ENCODE measurements at places on chromosomes 4 and X.

DNA sequence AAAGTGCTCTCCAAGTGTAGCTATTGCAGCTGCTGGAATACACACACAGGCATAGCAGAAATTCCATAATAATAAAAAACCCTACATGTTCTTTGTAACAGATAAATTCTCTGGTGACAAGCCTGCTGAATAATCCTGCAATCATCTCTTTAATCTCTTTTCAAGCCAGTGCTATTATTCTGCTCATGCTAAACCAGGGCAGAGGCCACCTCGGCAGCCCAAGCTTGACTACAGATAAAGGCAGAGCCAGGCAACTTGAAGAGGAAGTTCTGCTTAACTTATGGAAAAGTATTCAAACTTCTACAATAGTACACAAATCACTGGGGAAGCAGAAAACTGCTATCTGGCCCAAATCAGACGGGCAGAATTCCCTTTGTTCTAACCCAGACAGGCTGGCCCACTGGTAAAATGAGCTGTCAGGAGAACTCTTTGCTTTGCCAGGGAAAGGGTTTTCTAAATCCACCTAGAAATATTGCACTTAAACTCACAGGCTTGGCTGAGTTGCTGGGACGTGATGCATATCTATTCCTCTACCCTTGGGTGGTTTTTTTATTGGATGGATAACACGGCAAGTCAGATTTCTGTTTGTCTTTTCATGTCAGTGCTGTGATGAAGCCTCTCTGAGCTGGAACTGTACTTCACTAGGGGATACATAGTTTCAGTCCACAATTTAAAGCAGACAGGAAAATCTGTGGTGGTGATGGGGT is 70.5 kb downstream of the GATB start:
- DNase-seq = no peak

- no peak for DNase-seq
These were observed 36.8 kb upstream of the ARSD start for GRCh38 chrX:2965965-2966364.

- no peak for DNase-seq
These were observed 3.6 kb upstream of the FHL1 start for GRCh38 chrX:136143711-136144110.

DNA sequence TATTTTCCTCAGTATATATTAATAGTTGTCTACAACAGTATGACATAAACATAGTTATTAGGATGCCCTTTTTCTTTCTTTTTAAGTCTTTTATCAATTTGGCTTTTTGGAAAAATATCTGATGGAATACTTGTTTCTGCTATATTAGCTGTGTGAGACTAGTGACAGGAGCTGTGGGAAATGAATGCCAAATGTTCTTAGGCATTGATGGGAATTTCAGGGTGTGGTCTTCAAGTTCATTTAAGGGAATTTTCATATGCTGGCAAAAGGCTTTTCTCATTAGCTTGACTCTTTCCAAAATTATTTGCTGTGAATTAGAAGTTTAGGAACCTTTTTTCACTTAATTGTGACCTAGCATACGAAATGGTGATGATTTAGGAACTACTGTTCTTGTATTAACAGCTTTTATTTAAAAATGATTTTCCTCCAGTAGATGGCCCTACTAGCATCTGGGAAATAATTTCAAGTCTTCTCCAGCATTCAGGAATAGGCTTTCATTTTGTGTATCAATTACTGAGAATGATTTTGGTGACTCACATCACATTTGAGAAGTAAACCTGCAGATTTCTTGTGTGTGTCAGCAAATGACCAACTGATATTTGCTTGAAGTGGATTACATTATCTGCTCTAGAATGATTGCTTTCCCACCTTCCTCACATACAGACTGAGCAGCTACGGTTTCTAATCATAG is 70.9 kb downstream of the HTT start:
- DNase-seq = no peak

DNA sequence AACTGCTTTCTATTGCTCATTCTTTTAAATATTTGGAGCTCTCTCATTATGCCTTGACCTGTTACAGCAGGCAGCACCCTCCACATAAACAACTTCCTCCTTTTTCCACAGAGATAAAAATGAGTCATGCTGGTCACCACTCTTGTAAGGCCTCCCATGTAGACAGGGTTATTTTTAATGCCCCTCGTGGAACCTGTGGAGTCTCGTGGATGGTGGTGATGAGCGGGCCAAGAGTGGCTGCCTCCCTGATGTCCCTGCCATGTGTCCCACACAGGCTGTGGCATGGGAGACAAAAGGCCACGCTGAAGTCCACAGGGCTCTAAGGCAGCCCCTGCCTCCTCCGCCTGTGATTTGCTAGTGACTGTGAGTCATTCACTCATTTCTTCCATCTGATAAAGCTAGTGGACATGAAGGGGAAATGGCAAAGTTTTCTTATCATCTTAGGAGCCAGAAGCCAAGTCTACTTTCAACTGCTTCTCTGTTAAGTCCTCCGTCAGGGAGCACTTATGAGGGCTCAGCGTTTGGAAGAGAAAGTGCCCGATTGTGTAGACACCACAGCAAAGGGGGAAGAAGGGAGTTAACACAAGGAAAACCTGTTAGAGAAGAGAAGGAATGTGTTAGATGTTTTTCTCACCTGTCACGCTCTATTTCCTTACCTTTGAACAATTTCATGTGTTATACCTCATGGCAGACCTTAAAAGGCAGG is 121.6 kb upstream of the FAT1 start:
- DNase-seq = no peak

DNA sequence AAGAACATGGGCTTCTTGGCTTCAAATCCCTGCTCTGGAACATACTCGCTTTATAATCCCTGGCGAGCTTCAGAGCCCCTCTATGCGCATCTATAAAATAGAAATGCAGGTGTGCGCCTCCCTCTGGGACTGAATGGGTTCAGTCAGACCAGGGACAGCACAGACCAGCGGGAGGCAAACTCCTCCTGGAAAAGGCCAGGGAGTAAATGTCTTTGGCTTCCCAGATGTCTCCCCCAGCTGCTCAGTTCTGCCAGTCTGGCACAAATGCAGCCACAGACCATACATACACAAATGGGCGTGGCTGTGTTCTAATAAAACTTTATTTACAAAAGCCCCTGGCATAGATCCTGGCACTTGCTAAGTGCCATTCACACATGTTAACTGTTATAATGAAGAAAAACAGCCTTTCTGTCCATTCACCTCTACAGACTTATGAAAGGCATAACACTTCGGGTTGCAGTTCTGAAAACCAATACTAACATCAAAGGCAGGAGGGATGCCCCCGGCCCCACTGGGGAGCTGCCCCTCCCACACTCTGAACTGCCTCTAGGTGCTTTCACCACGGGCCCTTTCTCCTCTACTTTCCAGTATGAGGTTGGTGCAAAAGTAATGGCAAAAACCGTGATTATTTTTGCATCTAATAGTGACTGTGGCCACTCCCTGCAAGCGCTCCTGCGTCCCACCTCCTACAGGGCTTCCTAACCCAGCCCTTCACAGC is 4.6 kb downstream of the JAKMIP1 start:
- no peak for DNase-seq

DNA sequence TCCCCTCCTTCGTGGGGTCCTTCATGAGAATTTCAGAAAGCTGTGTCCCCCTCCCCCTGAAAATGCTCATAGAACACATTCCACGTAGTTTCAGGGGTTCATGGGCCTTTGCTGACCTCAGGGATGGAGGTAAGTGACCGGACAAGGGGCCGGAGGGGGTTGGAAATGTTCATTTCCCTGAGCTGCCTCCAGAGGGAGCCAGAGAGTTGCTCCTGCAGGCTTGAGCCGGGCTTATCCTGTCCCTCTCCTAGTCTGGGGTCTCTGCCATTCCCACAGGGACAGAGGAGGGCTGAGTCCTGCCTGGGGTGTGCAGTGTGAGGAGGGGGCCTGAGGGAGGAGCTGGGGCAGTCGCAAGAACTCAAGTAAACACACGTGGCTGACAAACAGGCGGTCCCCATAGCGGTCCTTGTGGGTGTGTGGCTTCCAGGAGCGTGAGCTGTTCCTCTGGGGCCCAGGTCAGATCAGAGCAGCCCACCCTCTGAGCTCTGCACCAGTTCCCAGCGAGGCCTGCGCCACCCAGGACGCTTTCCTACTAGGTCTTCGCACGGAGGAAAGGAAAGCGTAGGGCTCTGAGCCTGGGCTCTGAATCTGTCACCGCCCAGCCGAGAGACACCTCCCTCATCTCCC is 62.5 kb downstream of the WFS1 start:
- DNase-seq = no peak

DNA sequence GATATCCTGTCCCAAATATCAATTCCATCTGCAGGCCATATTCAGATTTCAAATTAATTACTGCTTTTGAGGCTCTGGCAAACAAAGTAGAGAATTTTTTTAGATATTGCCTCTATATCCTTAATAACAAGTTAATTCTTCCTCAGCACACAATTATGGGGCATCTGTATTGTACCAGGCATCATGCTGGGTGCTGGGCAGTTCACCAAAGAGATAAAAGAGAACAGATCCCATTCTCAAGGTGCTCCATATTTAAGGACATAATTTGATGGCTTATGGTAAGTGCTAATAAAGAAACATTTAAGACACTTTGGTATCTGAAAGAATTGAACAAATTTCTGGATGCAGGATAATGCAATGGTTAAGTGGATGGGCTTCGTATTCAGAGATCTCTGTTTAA is 65.8 kb downstream of the SPCS3 start:
- DNase-seq = no peak

GRCh38 chr4:178917756-178918155 is 1475.5 kb upstream of the AGA start:
- no peak for DNase-seq

GRCh38 chr4:146637621-146638332 is 916 bp upstream of the POU4F2 start:
- DNase-seq = no peak

DNA sequence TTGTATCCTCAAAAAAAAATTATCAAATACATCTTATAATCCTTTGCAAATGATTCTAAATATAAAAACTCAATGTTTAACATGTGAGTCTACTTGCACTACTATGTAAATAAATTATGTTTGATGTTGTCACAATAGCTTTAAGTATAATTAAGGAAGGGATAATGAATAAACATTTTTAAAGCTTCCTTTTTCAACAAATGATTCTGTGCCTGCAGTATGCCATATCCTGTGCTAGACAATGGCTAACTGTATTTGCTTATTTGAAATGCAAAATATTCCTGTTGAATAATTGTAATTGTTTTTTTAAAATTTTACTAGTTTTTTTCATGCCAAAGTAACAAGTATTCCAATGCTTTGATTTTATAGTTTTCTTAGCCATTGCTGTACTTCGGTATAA is 59.0 kb upstream of the NDUFC1 start:
- DNase-seq = no peak

- DNase-seq = no peak
These were observed 261.4 kb downstream of the LAS1L start for GRCh38 chrX:65273152-65273551.

GRCh38 chr4:150248181-150248580 is 169.9 kb downstream of the DCLK2 start:
- no peak for DNase-seq

- DNase-seq = no peak
These were observed 51.4 kb downstream of the STBD1 start for GRCh38 chr4:76357981-76358380.

DNA sequence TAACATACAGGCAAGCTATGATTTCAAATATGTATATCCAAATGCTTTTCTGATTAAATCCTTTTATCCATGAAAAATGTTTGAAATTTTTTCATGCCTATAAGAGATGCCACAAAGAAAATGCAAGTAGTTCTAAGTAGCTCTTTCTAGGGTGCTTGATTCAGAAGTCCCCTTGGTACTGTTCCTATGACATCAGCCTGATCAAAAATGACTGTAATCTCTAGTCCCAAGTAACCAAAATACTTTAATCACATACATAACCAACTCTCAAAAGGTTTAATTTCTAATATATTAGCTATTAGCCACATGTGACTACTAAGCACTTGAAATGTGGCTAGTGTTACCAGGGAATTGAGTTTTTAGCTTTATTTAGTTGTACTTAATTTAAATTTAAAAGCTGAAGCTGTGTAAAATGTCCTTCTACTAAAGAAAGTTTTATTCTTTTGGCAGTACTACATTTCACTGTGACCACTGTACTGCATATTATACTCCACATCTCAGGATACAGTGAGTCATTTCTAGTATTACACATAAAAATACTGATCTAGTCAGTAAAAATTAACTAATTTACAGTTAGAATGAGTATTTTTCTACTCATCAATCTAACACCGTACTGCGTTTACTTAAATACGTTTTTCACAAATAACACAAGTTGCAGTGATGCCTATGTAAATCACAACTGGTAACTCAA is 33.9 kb downstream of the FBXW7 start:
- DNase-seq = no peak

- DNase-seq = no peak
These were observed 289.4 kb upstream of the GK2 start for GRCh38 chr4:79697444-79697843.

DNA sequence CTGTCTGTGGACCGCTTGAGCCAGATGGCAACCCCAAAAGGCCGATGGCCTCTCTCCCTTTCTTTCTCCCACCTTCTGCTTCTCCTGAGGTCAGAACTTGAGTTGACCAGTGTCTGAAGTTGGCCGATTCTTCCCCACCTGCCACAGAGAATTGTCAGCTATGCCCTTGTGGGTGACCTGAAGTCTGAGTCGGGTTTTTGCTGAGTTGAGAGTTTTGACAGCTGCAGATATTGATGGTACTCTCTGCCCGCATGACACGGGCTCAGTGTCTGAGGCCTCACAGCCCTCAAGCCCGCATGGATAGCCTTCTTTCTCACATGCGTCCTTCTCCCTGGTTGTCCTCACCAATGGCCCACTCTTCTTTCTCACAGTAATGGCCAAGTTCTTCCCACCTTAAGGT is 111.0 kb downstream of the EFNB1 start:
- no peak for DNase-seq

DNA sequence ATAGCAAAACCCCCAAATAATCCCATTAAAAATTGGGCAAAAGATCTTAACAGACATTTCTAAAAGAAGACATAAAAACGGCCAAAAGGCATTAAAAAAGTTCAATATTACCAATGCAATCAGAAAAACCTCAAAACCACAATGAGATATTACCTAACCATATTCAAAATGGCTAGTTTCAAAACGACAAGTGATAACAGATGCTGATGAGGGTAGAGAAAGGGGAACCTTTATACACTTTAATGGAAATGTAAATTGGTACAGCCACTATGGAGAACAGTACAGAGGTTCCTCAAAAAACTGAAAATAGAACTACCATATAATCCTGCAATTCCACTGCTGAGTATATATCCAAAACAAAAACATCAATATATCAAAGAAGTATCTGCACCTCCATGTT is 6.2 kb downstream of the AADAT start:
- no peak for DNase-seq
